Peyer's patch (tissue), 4 donors: ENCODE measurements at places on chromosomes 5 and 9. TPM values are rescaled to one million over a fixed set of nuclear protein-coding genes. Genes with fewer than 3 reads are reported as not detected.
A peak's percentile ranks its signal among the peaks of the same experiment; 100 is the strongest.

OBP2B gene
- total RNA-seq, result not detected

ELAVL2 gene
- not detected for total RNA-seq

- peaks cover 17% of the 10 kb centered on the region for H3K4me1 ChIP-seq
- H3K36me3 ChIP-seq, result peaks cover 26% of the 10 kb centered on the region
- no peak overlapping the region for H3K27ac ChIP-seq
- no peaks in the 10 kb centered on the region for H3K27me3 ChIP-seq
- no peak overlapping the region for H3K4me3 ChIP-seq
These were observed 2.4 kb downstream of the MRPS2 start for GRCh38 chr9:135502873-135503321.

GRCh38 chr9:114155995-114156656 lies 789 bp downstream of the COL27A1 start:
- no peak for DNase-seq
- peak overlapping the region; percentile 45 for H3K4me3 ChIP-seq
- peaks cover 12% of the 10 kb centered on the region for H3K27me3 ChIP-seq
- peak overlapping the region; percentile 60 for H3K27ac ChIP-seq

DNA sequence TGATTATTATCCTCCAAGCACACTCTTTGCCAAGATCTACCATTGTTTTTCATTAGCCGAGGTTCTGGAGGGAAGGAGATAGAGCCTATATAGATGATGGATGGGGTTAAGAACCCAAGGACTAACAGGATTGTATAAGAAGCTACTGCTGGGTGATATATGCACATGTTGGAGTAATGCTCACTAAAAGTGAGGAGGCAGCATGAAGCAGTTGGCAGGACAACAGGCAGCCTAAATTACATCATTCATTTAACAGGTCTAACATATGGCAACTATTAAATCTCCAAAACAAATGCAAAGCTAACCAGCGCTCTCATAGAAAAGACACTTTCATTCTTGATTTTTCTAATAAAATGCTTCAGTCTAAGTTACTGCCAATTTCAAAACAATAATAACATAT lies 293.2 kb downstream of the EPB41L4A start:
- H3K27me3 ChIP-seq, result no peaks in the 10 kb centered on the region
- H3K4me3 ChIP-seq, result no peak overlapping the region
- DNase-seq, result no peak
- no peak overlapping the region for H3K27ac ChIP-seq

- no peak overlapping the region for H3K4me3 ChIP-seq
- no peaks in the 10 kb centered on the region for H3K4me1 ChIP-seq
- no peaks in the 10 kb centered on the region for H3K27me3 ChIP-seq
- no peak overlapping the region for H3K27ac ChIP-seq
- no peak for DNase-seq
These were observed 89.6 kb downstream of the SPRY4 start for GRCh38 chr5:142235050-142235797.

- no peaks in the 10 kb centered on the region for H3K27me3 ChIP-seq
- DNase-seq, result no peak
- H3K27ac ChIP-seq, result peak overlapping the region; percentile 100
These were observed 1.6 kb downstream of the ELL2 start for GRCh38 chr5:95959888-95960666.

GRCh38 chr9:12849486-12850003 lies 74.7 kb downstream of the LURAP1L start:
- H3K4me3 ChIP-seq, result no peak overlapping the region
- H3K27ac ChIP-seq, result no peak overlapping the region
- no peaks in the 10 kb centered on the region for H3K36me3 ChIP-seq
- no peaks in the 10 kb centered on the region for H3K27me3 ChIP-seq
- no peak for DNase-seq

- H3K27me3 ChIP-seq, result no peaks in the 10 kb centered on the region
- no peaks in the 10 kb centered on the region for H3K36me3 ChIP-seq
- no peak for DNase-seq
- no peak overlapping the region for H3K27ac ChIP-seq
These were observed 9.0 kb upstream of the NOTCH1 start for GRCh38 chr9:136554870-136555269.

DNA sequence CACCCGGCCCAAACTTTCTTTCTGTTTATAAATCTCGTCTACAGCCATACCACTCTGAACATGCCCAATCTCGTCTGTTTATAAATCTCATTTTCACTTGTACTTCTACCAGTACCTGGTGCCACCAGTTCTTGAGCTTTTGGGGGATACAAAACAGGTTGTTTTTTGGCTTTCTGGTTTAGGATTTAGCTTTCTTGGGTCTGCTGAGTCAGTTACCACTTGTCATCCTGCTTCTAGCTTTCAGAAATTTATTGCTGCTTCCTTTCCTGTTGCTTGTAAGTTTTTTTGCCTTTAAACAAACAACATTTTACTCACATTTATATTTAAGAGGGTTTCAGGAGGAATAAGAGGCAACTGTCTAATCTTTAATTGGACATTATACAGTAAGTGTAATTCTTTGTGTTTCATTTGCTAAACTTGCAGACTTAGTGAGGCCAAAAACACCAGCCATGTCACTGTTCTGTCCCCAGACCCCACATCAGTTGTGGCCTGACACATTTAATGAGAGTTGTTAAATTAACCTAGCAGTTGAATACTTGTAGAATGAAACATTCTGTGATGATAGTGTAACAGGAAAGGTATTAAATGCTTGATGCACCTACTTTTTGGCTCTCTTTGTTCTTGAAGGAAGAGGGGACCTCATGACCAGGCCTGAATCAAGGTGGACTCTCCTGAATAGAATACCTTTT lies 11.8 kb downstream of the NDFIP1 start:
- peaks cover 19% of the 10 kb centered on the region for H3K4me1 ChIP-seq
- H3K4me3 ChIP-seq, result no peak overlapping the region
- H3K27ac ChIP-seq, result no peak overlapping the region
- DNase-seq, result no peak
- H3K27me3 ChIP-seq, result no peaks in the 10 kb centered on the region
- peaks cover 16% of the 10 kb centered on the region for H3K36me3 ChIP-seq

GRCh38 chr5:174288439-174288838 lies 242.9 kb downstream of the NSG2 start:
- H3K4me1 ChIP-seq, result no peaks in the 10 kb centered on the region
- H3K36me3 ChIP-seq, result no peaks in the 10 kb centered on the region
- H3K4me3 ChIP-seq, result no peak overlapping the region
- no peak overlapping the region for H3K27ac ChIP-seq

CTSV gene
- total RNA-seq, result 0.27 TPM

ENC1 gene
- total RNA-seq, result 123 TPM

GRCh38 chr5:127299678-127300077 lies 9.1 kb downstream of the MEGF10 start:
- DNase-seq, result no peak
- H3K4me3 ChIP-seq, result no peak overlapping the region
- H3K27ac ChIP-seq, result no peak overlapping the region
- H3K36me3 ChIP-seq, result no peaks in the 10 kb centered on the region
- H3K27me3 ChIP-seq, result no peaks in the 10 kb centered on the region
- H3K4me1 ChIP-seq, result no peaks in the 10 kb centered on the region

LCN10 gene
- total RNA-seq, result 6.4 TPM

SLC46A2 gene
- total RNA-seq, result not detected

- H3K27me3 ChIP-seq, result no peaks in the 10 kb centered on the region
- H3K36me3 ChIP-seq, result no peaks in the 10 kb centered on the region
- H3K4me3 ChIP-seq, result no peak overlapping the region
- H3K27ac ChIP-seq, result no peak overlapping the region
These were observed 73.3 kb downstream of the GLIS3 start for GRCh38 chr9:4226331-4227250.

GRCh38 chr5:56147659-56148230 lies 85.4 kb downstream of the ANKRD55 start:
- no peaks in the 10 kb centered on the region for H3K27me3 ChIP-seq
- no peak overlapping the region for H3K4me3 ChIP-seq
- no peak overlapping the region for H3K27ac ChIP-seq
- H3K36me3 ChIP-seq, result no peaks in the 10 kb centered on the region
- no peak for DNase-seq

GRCh38 chr5:14739538-14739937 lies 75.0 kb downstream of the OTULIN start:
- no peaks in the 10 kb centered on the region for H3K4me1 ChIP-seq
- H3K27ac ChIP-seq, result no peak overlapping the region
- H3K36me3 ChIP-seq, result no peaks in the 10 kb centered on the region
- no peak for DNase-seq

DNA sequence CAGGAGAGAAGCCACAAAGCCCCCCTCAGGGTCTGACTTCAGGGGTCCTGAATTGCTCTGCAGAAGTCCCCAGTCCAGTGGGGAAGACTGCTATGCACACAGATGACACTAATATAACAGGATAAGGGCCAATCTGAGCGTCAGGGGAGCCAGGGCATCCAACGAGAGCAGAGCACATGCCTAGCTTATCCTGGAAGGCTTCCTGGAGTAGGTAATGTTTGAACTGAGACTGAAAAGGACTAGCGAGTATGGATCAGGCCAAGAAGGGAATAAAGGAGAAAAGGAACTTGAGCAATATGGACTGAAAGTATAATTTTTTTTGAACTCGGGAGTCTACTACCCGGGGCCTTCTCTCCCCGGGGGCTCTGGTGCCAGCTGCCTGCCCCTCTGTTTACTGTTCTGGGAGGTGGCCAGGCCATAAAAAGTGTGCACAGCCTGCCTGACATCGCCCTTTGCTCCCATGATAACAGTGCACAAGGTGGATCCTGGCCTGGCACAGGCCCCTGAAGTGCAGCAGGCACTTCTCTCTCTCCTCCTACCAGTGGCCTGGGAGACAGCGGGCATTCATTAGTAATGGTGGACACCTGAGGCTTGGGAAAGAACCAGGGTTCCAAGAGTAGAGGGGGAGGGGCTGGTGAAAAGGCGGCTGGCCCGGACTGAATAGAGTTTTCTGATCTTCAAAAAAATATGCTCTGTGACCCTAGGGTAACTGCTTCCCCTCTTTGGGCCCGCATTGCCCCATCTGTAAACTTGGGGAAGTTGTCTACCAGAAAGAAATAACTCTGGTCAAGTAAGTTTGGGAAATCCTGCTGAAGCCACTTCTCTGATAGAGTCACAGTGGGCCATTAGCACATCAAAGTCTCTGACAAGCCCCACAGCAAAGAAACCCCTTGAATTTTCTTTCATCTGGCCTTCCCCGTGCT lies 4.6 kb upstream of the SLC6A7 start:
- peaks cover 4% of the 10 kb centered on the region for H3K4me1 ChIP-seq
- DNase-seq, result no peak
- no peaks in the 10 kb centered on the region for H3K27me3 ChIP-seq

- DNase-seq, result no peak
- peak overlapping the region; percentile 79 for H3K27ac ChIP-seq
- H3K4me1 ChIP-seq, result no peaks in the 10 kb centered on the region
These were observed 11.3 kb downstream of the FOXD1 start for GRCh38 chr5:73437101-73437776.

DNA sequence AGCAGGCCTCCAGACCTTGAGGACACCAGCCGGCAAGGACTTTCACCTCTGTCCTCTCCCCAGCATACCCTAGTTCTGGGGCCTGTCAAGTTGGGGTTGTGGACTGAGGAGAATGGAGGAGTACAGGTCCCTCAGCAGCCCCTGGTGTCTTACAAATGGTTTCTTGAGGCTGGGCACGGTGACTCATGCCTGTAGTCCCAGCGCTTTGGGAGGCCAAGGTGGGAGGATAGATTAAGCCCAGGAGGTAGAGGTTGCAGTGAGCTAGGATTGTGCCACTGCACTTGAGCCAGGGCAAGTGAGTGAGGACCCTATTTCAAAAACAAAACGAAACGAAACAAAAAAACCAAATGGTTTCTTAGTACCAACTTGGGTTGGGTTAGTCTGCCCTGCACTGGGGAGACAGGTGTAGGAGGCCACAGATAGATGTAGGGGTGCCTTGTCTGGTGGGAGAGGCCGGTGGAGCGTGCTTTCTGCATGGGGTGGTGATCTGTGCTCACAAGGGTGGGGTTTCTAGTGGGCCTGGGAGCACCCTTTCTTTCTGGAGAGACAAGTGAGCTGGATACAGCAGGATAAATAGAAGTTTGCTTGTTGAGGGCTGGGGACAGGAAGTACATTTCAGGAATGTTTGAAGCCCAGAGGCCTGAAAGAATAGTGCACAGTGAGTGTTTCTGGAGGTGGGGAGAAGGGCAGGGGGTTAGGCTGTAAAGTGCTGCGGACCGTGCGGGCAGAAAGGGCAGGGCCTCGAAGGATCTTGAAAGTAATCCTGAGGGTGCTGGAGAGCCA lies 37.7 kb upstream of the PSD2 start:
- peaks cover 22% of the 10 kb centered on the region for H3K27me3 ChIP-seq
- peak; percentile 22 for DNase-seq
- H3K4me1 ChIP-seq, result peaks cover 10% of the 10 kb centered on the region
- no peaks in the 10 kb centered on the region for H3K36me3 ChIP-seq
- no peak overlapping the region for H3K4me3 ChIP-seq
- no peak overlapping the region for H3K27ac ChIP-seq

EHMT1 gene
- total RNA-seq, result 139 TPM

PCDHB12 gene
- 4.1 TPM for total RNA-seq

FOXD4L6 gene
- not detected for total RNA-seq

GRCh38 chr9:126471084-126471624 lies 142.6 kb upstream of the LMX1B start:
- peak overlapping the region; percentile 44 for H3K27ac ChIP-seq
- peak; percentile 88 for DNase-seq
- H3K27me3 ChIP-seq, result no peaks in the 10 kb centered on the region
- no peaks in the 10 kb centered on the region for H3K4me1 ChIP-seq

DNA sequence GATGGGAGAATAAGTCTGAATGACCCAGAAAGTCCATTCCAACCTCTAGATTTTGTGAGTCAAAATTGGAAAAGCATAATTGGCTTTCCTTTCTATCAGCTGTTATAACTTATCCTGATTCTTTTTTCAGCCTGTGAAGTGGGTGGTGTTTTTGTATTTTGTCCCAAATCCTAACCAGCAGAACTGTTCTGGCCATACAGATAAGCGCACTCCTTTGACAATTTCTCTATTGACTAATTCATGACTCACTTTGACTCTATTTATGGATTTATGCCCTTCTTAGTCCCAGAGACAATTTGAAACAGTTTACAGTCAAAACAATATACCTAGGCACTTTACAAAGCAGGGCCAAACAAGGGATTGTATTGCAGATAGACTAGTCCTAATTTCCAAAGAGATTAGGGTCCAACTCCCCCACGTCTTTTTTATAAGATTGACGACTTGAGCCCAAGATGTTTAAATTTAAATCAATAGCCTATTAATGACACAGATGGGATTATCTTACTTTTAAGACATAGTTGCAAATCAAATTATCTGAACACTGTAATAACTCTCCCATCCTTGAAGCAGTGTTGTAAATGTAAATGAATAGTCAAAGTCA lies 301.7 kb upstream of the SEMA6A start:
- no peak for DNase-seq
- H3K4me1 ChIP-seq, result no peaks in the 10 kb centered on the region
- H3K27ac ChIP-seq, result no peak overlapping the region

GIN1 gene
- total RNA-seq, result 11.7 TPM

- H3K4me3 ChIP-seq, result no peak overlapping the region
- H3K36me3 ChIP-seq, result no peaks in the 10 kb centered on the region
- H3K27ac ChIP-seq, result no peak overlapping the region
These were observed 340.5 kb downstream of the ARHGEF28 start for GRCh38 chr5:73966451-73966850.

SLC1A1 gene
- total RNA-seq, result 193 TPM

GRCh38 chr9:4970970-4971641 lies 14.0 kb upstream of the JAK2 start:
- peak; percentile 62 for DNase-seq
- H3K27ac ChIP-seq, result no peak overlapping the region
- H3K27me3 ChIP-seq, result no peaks in the 10 kb centered on the region
- no peaks in the 10 kb centered on the region for H3K4me1 ChIP-seq
- H3K4me3 ChIP-seq, result no peak overlapping the region
- no peaks in the 10 kb centered on the region for H3K36me3 ChIP-seq
